DMS 273 treated with DMSO at 0.1 percent for 48 hours (cell line): ENCODE measurements at places on chromosomes 16 and 17.

GRCh38 chr16:56190677-56191155, 573 bp upstream of the GNAO1 start:
- no peak for DNase-seq

GRCh38 chr17:74276051-74276476, 2.0 kb downstream of the DNAI2 start:
- DNase-seq: no peak

GRCh38 chr17:36657763-36658490, 56.5 kb downstream of the MRM1 start:
- DNase-seq: no peak

DNA sequence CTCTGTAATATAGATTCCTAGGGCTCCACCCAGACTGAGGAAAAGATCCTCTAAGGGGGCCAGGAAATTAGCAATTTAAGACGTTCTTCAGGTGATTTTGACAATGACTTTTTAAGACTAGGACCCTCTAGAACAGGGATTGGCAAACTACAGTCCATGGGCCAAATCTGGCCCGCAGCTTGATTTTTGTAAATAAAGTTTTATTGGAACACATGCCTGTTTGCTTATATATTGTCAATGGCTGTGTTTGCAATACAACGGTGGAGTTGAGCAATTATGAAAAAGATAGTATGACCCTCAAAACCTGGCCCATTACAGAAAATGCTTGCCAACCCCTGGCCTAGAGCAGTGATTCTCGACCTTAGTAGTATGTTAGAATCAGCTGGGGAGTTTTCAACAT, 181.9 kb downstream of the SOX9 start:
- DNase-seq: no peak

DNA sequence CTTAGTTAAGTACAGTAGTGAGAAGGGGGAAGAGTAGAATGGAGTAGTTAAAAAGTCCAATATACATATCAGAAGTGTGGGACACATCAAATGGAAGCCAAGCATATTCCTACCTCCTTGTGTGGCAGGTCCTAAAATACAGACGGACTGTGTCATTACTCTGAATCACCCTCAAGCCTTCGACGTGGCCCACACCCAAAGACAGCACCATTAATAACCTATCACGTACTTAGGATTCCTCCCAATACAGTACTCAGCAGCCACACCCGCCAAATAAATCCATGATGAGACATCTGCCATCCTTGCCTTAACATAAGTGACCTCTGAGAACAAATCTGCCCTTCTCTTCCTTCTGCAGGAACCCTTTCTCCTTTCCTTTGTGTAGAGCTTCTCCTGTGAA, 38.9 kb downstream of the UBE2G1 start:
- no peak for DNase-seq

DNA sequence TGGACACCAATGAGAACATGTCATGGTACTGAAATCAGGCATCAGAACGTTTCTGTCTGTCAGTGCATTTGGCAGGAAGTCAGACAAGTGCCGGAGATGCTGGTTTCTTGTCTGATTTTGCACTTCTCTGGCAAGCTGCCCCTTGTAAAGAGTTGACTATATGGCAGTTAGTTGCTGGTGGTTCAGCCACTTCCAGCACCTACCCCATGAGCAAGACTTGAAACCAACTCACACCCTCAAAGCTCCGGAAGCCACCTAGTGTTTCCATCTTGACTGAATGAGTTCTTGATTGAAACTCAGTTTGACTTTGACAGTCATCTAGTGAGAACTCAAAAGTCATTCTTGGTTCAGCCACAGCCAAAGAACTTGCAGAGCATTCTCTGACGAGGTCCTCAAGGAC, 225.1 kb downstream of the SPECC1 start:
- DNase-seq: no peak

- DNase-seq: no peak
Observed at GRCh38 chr17:51508048-51508447, 247.7 kb downstream of the UTP18 start.

DNA sequence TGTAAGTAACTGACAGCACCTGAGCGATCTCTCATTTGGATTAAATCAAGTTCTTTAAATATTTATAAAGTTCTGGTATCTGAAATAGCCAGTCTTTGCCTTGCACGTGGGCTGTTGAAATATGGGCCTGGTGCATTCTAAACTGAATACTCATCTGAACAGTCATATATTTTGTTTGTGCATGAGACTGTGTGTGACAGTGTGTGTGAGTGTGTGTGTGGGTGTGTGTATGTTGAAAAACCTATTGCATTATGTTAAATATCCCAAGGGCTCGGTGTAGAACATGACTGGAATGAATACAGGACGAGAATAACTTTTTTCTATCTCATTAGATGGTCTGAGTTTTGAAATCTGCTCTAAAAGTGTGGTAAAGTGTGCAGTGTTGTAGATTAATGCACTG, 82.4 kb upstream of the TOX3 start:
- DNase-seq: no peak

DNA sequence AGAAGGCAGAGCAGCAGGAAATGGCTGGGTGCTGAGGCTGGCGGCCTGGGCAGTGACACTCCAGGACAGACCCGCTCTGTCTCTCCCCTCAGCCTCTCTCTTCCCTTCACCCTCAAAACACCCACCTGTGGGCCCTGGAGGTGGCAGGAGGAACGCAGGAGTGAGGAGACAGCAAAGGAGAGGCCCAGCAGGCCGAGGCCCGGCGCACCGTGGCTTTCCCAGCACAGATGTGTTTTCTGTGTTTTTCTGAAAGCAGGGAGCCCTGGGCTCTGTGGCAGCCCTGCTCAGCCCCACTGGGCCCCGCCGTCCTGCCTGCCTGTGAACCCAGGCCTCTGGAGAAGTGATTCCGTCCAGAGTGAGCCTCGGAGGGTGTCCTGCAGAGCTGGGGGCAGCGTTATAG, 30.5 kb downstream of the ZNF469 start:
- DNase-seq: no peak

- DNase-seq: peak; percentile 78
Observed at GRCh38 chr16:66977341-66978113, 10.9 kb upstream of the CES4A start.

GRCh38 chr16:12900156-12900555, 1.2 kb upstream of the SHISA9 start:
- DNase-seq: no peak

DNA sequence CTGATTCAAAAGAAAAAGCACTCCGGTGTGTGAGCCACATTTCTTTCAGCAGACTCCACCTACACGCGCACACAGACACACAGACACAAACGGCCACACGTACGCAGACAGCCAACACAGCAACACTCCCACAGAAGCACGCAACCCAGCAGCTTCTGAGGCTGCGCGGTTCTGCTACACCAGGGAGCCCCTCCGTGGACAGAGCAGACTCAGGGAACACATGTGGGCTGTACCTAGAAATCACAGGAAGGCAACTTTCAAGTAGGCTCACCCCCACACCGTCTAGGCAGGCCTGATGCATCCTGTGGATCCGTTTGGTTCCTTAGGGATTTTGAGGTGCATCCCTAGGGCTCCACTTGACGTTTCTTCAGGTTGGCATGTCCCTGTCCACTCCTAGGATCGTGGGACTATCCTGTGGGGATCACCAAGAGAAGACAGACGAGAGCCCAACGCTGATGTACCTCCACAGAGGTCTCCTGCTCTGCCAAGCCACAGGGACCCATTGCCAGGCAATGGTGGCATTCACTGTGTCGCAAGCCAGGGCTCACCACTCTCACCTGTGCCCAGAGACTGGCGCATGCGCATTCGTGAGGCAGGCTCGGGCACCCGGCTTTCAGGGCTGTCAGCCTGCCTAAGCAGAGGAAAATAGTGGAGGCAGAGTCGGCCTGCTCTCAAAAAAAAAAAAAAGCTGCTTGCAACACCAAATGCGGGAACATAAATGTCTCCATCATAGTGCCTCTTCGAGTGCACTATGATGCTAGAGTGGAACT, 2333.3 kb downstream of the TP53TG3F start:
- DNase-seq: no peak

DNA sequence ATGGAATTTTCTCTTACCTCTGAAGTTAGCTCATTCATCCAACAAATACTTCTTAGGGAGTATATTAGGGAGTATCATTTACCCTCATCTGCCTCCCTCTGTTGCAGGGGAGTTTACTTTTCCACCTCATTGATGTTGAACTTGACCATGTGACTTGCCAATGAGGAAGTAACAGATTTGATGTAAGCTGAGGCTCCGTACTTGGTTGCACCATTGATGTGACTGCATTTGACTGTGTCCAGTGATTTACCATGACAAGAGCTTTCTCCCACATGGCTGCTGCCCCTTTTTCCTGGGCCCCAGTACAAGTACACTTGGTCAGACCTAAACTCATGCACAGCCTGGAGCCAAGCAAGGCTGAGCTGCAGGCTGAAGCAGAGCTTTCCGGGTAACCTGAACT, 81.6 kb upstream of the HS3ST2 start:
- DNase-seq: no peak

- DNase-seq: no peak
Observed at GRCh38 chr17:30812218-30813177, 12.0 kb downstream of the CRLF3 start.

DNA sequence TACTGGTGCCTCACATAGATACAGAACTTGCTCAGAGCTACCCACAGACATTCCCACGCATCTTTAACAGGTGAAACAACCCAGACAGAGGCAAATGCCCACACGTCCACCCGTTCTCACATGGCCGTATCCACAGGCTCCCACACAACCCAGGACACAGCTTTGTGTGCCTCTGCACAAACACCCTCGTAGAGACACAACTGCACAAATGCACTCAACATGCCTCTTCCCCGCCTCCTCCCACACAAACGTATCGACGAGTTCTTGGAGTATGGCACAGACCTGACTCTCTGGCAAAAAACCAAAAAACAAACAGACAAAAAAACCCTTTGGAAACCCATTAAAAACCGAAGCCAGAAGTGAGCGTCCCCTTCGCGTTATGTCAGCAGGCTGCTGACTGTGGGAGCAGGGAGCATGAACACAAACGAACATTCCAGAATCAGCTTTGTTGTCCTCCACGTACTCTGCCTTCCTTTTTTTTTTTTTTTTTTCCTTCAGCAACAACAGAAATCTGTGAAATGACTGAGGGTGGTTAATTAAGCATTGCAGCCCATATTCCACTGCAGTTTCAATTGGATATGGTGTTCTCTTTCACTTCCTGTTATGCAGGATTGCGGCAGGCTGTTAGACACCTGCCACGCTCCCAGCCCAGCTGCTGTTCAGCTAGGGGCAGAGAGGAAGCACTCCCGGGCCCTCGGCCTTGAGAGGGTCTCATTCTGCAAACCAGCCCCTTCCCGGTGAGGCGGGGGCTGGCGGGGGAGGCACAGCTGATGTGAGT, 313.7 kb downstream of the MAF start:
- DNase-seq: no peak

GRCh38 chr16:11149011-11149616, 106.9 kb downstream of the SOCS1 start:
- DNase-seq: no peak

DNA sequence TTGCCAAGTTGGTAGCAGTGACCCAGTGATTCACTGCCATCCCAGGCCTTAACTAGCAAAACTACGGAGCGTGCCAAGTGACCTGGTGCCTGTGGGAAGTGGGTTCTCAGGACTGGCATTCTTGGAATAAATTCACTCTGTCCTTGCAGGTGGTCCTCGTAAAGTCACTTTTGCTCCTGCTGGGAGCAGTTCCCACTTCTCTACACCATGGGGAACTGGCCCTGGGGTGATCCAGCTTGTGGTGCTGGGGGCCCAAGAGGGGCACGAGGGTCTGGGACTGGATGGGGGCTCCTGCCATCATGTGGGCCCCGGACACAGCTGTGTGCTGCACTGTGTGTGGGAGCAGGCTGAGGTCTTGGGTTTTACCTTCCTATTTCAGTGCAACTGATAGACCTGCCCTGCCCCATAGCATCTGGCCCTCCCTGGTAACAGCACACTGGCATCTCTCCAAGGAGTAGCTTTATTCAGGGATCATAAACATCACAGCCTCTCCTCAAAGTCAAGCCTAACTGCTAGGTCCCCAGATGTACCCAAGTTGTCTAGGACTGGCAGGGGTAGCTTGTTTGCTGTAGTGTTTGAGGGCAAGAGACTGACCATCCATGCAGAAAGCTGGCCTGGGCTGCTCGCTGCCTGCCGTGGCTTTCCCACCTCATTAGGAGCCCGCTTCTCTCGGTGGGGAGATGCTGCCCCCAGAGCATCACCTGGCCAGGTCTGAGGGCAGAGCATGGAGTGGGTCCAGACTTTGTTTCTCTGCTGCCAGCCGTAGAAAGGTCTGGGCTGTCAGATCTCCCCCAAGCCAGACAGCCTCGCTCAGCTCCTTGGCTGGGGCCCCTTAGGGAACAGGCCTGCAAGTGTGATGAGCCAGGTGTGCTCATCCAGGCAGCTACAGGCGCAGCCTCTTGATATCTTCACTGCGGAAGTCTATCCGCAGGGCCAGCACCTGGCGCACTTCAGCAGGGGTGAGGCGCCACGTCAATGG, 26.0 kb downstream of the FCSK start:
- DNase-seq: peak; percentile 85

DNA sequence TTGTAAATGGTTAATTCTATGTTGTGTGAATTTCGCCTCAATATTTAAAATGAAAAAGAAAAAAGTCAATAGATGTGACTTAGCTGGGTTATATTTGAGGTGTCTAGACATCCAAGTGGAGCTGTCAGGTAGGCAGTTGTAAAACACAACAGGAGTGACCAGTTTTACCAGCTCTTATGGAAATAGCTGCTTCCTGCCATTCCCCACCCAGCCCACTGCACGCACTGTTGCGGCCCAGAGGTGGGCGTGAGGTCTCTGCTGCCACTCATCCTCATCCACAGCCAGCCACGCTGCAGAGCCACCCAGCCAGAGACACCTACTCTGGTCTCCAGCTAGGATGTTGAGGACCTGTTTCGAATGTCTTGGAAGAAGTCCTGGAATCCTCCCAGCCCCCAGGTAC, 3.4 kb upstream of the CARD14 start:
- no peak for DNase-seq

DNA sequence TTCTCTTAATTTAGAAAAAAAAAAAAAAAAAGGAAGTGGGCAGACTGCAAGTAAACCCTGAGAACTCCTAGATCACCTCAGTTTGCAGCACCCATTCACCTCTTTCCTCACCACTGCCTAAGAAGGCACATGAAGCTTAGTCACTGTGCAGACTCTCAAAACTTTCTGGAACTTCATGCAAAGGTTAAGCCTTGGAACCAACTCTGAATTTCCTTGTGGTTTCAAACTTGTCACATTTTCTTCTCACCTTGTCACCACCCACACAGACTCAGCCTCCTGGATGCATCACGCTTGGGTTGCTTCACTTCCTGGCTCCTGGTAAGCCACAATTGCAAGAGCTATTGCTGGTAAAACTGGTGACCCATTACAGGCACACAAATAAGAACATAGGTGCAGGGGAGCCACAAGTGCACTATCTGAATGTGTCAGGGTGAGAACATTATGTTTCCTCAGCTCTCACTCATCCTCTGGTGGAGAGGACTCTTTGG, 15.0 kb upstream of the CPD start:
- DNase-seq: no peak

DNA sequence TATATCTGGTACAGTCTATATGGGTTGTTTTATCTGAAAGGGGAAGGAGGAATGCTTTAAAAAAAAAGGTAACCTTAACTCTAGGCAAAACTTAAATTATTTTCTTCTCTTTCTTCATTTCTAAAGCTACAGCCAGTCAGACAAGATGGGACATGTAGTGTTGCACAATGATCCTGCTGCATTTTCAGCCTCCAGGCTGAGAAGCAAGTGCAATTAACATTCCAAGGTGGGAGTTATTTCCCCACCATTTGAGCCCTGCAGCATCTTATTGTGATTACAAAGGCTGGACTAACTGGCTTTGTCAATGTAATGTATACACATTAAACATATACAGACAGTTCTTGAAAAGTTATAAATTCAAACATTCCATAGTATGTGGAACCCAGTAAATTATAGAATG, 22.6 kb upstream of the NF1 start:
- no peak for DNase-seq
